Activated CD4-positive, alpha-beta T cell treated with anti-CD3 and anti-CD28 coated beads for 48 hours (primary cell): ENCODE measurements at places on chromosomes 3 and 15.

DNA sequence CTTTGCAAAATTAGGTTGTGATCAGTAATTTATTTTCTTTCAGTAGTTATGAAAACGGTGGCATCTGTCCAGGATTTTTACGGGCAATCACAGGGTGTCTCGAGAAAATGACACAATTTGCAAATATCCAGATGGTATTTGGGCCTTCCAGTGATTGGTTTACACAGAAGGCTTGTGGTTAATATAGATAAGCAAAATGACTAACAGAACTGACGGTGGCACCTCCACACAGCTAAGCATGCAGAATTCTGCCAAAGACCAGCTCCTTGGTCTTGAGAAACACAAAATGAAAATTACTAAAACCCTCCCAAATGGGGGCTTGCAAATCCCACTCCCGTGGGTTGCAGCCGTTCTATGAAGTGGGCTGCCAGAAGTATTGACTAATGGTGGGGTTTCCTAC lies 5.5 kb downstream of the ARHGEF3 start:
- DNase-seq = no peak

DNA sequence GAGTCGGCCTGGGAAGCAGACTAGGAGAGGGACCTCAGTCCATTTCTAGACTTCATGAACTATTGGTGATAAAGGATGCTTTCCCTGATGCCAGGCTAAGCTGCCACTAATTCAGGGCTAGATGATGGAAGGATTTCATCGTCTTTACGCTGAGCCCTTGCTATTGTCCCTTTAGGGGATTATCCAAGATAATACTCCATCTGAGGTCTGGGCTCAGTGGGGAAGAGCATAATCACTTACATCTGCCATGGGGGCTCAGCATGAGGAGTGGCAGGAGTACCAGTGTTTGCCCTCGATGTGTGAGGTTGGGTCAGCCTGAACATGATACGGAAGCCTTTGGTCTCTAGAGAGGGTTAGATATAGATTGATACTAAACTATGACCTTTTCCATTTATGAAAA lies 47.3 kb downstream of the PTPRG start:
- DNase-seq = no peak

- DNase-seq = no peak
Observed at GRCh38 chr3:48826451-48826850, 21.2 kb downstream of the PRKAR2A start.

GRCh38 chr15:47603026-47603425 lies 114.3 kb upstream of the SEMA6D start:
- DNase-seq = peak; percentile 2

DNA sequence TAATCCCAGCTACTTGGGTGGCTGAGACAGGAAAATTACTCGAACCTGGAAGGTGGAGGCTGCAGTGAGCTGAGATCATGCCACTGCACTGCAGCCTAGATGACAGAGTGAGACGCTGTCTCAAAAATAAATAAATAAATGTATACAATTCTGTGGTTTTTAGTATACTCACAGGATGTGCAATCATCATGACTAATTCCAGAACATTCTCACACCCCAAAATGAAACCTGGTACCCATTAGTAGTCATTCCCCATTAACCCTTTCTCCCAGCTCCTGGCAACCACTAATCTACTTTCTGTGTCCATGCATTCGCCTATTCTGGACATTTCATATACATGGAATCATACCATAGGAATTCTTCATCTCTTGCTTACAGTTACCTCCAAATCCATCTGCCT lies 44.5 kb downstream of the LRRFIP2 start:
- no peak for DNase-seq

- no peak for DNase-seq
Observed at GRCh38 chr3:37700466-37701248, 161.0 kb upstream of the CTDSPL start.

GRCh38 chr3:45861043-45861719 lies 19.3 kb upstream of the LZTFL1 start:
- no peak for DNase-seq

- DNase-seq = no peak
Observed at GRCh38 chr15:40691737-40692136, 3.2 kb upstream of the RAD51 start.

GRCh38 chr3:70488131-70488530 lies 175.7 kb upstream of the MDFIC2 start:
- DNase-seq = no peak

GRCh38 chr3:125121246-125122010 lies 65.6 kb upstream of the HEG1 start:
- peak; percentile 51 for DNase-seq

DNA sequence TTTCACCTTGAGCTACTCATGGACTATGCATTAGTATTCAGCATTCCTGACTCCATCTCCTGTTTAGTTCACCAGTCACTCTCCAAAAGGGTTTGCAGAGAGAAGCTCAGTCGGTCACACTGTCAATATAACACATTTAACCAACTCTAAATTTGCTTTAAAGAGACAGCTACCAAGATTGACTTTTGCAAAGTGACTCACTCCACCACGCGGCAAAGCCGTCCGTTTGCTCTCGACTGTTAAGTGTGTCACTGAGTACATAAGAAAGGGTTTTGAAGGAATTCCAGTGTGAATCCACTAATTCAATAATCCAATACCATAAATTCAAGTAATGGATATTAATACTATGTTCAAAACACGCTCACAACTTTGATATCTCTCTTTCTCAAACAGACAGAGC lies 1006.7 kb upstream of the NR2F2 start:
- DNase-seq = no peak

DNA sequence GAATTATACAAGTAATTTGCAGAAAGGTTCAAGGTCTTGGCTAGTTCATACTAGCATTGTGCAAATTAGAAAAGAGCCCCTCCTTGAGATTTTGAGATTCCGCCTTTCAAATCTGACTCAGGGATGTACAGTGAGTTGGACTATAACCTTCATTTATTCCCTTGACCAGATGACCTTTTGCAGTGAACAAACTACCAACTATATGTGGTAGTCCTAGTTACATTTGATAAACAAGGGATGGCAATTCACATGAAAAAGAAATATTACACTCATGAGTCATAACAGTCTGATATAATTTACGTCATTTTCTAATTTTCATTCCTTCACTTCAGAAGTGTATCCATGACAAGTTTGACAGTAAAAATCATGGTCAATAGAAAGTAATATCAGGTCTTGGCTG lies 860.4 kb downstream of the ROBO1 start:
- DNase-seq = no peak

DNA sequence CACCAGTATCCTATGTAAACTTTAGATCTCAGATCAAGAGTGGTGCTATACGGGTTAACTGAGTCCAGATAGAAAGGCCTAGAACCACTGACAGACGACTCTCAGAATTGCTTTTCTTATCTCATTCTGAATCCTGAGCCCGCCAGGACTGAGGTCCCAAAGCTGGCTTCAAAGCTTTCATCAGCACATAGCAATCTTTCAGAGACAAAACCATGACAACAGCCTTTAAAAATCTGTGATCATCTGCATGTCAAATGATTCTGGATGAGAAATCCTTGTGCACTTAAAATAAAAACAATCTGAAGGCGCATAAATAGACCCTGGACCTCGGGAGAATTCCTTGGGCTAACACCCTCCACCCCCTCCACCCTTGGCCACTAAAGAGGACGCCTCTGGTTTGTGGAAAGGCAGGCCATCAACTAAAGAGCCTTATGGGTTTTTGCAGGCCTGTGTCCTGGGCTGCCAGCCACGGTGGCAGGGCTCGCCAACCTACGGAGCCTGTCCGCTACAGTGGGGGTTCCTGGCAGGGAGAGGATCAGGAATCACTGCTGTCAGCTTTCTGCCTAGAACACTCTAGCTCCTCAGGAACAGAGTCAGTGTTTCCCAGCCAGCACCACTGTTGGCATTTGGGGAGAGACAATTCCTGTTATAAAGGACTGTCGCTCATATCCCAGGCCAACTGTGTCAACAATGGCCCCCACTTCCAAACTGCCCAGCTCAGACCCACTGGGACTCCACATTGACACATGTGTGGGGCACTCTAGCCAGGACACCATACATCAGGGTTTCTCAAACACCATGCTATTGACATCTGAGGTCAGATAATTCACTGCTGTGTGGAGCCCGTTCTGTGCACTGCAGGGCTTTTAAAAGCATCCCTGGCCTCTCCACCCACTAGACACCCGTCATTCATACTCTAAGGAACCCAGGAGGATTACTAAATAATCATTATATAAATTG lies 20.2 kb downstream of the TLE3 start:
- DNase-seq = no peak

GRCh38 chr3:67384760-67385397 lies 269.5 kb downstream of the SUCLG2 start:
- peak; percentile 67 for DNase-seq

- peak; percentile 20 for DNase-seq
Observed at GRCh38 chr3:172709774-172710663, 848 bp downstream of the NCEH1 start.

DNA sequence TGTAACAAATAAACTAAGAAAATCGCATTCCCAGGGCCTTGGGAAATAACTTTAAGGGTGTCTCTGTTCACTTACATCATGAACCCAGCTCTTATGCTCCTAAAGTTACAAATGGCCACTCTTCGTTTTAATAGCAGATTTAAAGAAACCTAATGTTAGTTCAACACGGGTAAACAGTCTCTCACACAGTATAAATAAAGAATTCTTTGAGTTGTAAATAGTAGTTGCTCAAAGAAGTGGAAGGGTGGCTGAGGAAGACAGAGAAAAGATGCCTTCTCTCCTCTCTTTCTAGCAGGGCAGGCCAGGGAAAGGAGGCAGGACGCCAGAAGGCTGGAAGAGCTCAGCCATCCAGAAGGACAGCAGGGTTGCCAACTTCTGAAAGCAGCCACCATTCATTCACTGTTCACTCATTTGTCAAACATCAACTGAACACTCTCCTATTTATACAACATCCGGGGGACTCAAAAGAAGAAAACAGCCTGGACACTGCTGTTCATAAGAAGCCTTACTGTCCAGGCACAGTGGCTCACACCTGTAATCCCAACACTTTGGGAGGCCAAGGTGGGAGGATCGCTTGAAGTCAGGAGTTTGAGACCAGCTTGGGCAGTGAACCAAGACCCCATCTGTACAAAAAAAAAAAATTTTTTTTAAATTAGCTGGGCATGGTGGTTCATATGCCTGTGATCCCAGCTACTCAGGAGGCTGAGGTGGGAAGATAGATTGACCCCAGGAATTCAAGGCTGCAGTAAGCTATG lies 47.3 kb downstream of the WWTR1 start:
- no peak for DNase-seq

DNA sequence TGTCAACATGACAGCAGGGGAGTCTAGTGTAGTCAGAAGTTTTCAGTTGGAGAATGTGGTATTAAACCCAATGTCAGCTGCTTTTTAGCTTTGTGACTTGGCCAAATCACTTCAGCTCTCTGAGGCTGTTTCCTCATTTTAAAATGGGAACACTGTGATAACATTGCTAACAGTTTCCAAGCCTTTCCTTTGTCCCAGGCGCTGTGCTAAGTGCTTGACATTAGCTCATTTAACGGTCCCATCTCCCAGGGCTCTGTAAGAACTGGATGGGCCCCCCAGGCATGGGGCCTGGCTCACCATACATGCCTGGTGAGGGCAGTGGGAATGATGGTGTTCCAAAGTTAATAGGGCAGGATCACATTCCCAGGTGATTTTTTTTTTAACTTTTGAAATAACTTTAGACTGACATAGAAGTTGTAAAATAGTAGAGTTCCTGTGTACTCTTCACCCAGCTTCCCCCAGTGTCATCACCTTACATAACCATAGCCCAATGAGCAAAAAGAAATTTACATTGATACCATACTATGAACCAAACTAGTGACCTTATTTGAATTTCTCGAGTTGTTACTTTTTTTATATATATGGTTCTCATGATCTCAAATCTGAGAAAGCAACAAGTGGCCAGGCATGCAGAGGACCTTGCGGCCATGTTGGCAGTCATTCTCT lies 7.7 kb downstream of the RASL12 start:
- no peak for DNase-seq

DNA sequence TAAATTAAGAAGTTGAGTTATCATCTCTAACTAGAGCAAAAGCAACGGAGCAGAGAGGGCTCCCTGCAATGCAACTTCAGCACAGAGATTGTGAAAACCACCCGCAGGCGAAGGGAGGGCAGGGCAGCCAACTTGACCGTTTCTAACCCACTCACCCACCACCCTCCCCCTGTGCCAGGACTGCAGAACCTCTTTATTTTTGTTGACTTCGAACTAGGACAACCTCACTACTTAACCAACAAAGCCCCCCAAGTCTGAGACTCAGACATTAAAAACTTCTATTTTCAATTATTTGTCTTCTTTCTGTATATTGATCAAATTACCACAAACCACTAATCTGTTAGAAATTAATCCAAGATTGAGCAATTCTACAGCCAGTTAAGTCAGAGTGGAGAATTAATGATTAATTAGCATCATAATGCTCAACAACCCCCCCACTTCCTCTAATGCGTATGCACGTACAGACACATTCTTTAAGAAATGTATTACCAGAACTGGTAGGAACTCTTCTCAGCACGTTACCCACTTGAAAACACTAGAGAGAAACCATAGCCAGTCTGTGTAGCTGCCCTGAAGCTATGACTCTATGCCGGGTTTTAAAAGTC lies 2.0 kb downstream of the MGLL start:
- no peak for DNase-seq
